ENCODE measurements at places on chromosomes 3 and 15.
A peak's percentile ranks its signal among the peaks of the same experiment; 100 is the strongest.

GRCh38 chr15:74831813-74832495 is 5.5 kb downstream of the CPLX3 start:
- no peak for DNase-seq

DNA sequence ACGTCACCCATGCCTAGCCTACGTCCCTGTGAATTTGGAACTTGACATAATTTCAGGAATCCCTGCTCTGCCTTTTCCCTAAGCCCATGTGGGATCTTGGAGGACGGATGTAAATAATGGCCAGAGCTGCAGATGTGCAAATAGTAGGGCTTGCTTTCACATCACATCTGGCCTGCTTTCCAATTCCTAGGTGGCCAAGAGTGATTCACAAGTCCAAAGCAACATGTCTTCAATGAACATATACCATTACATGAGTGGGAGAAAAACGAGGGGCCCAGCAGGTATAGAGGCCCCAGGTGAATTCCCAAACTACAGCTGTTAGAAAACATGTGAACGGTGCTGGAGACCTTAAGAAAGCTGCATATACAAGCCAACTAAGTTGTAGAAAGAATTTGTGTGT is 214.6 kb downstream of the MAGI1 start:
- DNase-seq, result no peak

DNA sequence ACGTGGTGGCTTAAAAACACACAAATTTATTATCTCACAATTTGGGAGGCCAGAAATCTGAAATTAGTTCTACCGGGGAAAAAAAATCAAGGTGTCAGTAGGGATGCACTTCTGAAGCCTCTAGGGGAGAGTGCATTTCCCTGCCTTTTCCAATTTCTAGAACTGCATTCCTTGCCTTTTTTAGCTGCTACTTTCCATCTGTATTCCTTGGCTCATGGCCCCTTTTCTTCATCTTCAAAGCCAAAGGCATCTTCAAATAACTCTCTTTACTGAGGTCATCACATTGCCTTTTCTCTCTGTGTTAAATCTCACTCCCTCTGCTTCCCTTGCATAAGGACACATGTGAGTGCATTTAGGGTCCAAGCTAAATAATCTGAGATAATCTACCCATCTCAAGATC is 69.5 kb upstream of the NEO1 start:
- DNase-seq, result no peak

DNA sequence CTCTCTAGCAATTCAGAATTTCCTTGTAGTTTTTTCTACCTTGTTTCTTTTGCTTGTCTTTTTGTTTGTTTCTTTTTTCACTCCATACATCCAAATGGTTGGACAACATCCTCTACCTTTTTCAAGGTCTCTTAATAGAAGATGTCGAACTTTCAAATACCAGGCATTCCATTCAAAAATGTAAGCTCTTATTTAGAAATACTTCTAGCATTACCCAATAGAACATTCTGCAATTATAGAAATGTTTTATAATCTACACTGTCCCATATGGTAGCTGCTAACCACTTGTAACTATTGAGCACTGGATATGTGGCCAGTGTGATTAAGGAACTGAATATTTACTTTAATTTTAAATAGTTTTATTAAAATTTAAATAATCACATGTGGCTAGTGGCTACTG is 196.2 kb upstream of the MRPL3 start:
- DNase-seq, result no peak

DNA sequence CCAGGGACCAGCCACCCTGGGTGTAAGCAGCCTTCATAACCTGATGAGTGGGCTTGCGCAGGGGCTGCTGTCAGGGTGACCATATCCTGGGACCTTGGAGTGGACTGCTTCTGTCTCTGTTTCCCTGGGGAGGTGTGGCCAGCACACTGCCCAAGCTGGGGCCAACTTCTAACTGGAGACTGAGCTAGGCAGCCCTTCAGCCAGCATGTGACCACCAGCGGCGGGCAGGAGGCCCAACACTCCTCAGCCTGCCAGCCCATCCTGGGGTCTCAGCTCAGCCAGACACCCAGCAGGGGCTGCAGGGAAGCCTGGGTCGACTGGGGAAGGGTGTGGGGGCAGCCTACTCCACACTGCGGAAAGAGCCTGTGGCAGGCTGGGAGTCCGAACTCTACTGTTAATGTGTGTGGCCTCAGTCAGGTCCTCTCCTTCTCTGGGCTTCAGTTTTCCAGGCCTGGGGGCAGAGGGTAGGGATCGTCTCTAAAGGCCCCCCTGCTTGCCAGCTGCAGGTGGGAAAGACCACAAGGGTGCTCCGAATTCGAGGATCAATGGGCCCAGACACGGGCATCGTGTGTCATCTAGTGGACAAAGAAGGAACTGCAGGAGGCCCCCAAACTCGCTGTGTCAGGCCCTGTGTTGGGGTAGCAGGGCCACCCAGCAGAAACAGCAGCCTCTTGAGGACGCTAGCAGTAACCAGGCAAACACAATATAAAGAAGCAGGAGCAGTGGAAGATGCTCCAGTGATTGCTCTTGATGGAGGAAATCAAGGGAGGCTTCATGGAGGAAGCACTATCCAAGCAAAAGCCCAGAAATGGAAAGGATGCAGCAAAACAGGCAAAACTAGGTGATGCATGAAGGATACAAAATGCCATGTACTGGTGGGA is 2.0 kb upstream of the SEMA3G start:
- peak; percentile 86 for DNase-seq

DNA sequence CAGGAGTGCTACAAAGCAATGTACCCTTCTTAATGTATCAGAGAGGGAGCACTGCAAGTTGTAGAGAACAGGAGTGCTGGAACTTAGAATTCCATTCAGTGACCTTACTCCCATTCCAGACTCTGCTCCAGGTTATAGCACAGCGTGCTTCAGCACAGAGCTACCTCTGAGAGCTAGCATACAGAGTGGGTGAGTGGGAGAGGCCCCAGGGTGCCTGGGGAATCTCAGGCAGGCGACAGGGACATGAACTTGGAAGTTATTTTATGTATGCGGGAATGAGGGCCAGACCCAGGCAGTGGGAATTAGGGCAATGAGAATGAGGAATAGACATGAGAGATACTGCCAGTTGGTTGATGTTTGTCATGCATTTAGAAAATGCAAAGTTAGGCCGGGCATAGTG is 3.7 kb upstream of the KNG1 start:
- DNase-seq, result no peak

DNA sequence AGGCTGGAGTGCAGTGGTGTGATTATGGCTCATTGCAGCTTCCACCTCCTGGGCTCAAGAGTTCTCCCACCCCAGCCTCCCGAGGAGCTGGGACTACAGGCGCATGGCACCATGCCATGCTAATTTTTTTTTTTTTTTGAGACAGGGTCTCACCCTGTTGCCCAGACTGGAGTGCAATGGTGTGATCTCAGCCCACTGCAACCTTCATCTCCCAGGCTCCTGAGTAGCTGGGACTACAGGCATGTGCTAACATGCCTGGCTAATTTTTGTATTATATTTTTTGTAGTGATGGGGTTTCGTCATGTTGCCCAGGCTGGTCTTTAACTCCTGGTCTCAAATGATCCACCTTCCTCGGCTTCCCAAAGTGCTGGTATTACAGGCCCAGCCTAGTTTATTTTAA is 4.0 kb downstream of the TEX9 start:
- no peak for DNase-seq

DNA sequence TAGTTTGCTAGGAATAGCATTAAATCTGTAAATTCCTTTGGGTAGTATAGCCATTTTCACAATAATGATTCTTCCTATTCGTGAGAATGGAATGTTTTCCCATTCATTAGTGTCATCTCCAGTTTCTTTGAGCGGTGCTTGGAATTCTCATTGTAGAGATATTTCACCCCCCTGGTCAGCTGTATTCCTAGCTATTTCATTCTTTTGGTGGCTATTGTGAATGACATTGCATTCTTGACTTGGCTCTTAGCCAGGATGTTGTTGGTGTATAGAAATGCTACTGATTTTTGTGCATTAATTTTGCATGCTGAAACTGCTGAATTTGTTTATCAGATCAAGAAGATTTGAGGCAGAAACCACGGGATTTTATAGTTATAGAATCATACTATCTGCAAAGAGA is 690.5 kb upstream of the ALCAM start:
- DNase-seq, result no peak

DNA sequence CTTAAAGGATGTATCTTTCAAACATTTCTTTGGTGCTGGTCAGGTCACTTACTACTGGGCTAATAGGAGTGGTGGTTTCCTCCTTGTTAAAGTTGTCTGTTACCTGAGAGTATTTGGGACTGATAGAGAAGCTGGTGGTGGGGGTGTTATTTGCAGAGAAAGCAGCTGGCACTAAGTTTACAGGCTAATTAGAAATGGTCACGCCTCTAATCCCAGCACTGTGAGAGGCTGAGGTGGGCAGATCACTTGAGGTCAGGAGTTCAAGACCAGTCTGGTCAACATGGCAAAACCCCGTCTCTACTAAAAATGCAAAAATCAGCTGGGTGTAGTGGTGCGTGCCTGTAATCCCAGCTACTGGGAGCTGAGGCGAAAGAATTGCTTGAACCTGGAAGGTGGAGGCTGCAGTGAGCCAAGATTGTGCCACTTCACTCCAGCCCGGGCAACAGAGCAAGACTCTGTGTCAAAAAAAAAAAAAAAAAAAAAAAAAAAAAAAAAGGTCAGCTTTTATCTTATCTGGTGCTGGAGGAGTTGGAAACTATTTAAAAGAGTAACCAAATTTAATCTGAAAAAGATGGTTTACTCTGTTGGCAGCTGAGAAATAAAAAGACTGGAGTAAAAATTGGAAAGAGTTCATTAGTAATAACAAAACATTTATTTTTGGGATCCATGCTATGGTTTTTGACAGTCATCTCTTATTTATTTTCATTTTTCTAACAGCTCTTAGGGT is 332.6 kb downstream of the PTPRG start:
- DNase-seq, result no peak

- no peak for DNase-seq
These were observed 24.1 kb downstream of the RASGRP1 start for GRCh38 chr15:38540510-38540909.

DNA sequence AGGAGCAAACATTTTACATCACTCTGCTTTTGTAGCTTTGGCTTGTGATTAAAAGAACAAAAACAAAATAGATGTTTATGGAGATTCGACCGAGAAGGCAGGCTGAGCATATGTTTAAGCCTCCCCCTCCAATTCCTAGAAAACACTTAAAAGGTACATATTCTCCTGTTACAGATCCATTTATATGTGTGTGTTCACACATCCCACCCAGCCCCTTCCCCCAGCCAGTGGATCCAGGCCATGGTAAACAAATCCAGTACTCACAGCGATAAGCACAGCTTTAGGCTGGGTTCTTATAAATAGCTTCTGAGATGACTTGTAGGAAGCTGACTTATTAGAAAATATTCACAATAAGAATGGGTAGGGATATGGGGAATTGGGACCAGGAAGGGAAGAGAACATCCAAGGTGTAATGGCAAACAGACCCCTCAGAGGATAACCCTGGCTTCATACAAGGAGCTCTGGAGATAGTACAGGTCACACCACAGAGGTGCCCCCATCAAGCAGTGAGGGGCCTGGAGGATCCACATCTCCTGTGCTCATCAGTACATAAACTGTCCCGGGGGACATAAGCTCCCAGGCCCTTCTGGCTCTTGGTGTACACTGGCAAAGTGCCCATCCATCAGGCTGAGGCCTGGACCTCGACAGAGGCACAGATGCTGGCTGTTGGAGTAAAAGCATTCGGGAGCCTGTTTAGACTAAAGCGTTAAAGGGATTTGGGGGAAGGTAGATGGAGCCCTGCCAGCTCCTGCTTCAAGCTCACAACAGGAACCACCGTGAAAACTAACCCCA is 70.0 kb upstream of the UBE2E1 start:
- DNase-seq, result no peak

GRCh38 chr3:108085370-108085769 is 5.5 kb downstream of the CD47 start:
- no peak for DNase-seq

GRCh38 chr15:55739641-55740040 is 3.3 kb downstream of the PRTG start:
- no peak for DNase-seq

GRCh38 chr15:58958811-58959210 is 25.3 kb upstream of the SLTM start:
- DNase-seq, result no peak

DNA sequence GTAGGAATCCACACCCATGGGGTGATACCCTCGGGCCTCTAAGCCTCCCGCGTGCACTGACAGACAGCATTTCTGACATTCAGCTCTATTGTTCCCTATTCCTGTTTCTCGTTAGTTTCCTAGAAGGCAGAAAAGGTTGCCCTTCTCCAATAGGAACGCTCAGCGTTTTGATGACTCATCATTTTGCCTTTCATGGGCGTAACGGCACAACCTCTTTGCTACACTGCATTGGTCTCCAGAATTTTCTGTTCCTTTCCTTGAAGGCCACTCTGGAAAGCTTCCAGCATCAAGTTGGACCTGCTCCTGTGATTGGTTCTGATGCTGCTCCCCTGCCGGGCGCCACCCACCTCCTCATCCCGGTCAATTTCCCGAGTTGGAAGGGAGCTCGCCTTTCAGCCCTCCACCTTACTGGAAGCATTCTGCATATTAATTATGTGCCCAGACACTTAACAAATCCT is 13.0 kb upstream of the TNK2 start:
- no peak for DNase-seq

GRCh38 chr3:17979911-17980310 is 237.5 kb upstream of the TBC1D5 start:
- DNase-seq, result no peak

- DNase-seq, result no peak
These were observed 151.2 kb upstream of the UBE2E1 start for GRCh38 chr3:23654571-23654970.

GRCh38 chr15:99961011-99961441 is 227.8 kb upstream of the LYSMD4 start:
- DNase-seq, result peak; percentile 80

DNA sequence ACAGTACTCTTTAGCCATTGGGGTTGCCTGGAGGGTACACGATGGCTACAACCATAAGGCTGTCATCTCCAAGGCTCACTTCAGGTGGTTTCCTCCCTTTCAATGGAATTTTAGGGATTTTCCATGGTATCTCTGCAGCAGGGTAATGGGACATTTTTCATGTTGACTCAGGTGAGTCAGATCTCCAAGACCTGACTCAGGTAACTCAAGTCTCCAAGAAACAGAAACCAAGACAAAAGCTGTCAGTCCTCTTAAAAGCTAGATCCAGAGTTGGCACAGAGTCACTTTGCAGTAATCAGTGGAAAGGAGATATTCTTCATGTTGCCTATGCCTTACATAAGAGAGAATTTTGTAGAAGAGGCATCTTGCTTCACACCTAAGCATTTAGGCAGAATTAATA is 375.8 kb upstream of the ARPP21 start:
- DNase-seq, result no peak

GRCh38 chr3:13654330-13655060 is 105.6 kb downstream of the FBLN2 start:
- no peak for DNase-seq
